ENCODE measurements at places on chromosomes 7 and 10.

GRCh38 chr10:14360961-14361360, 30.2 kb upstream of the FRMD4A start:
- no peak for DNase-seq

DNA sequence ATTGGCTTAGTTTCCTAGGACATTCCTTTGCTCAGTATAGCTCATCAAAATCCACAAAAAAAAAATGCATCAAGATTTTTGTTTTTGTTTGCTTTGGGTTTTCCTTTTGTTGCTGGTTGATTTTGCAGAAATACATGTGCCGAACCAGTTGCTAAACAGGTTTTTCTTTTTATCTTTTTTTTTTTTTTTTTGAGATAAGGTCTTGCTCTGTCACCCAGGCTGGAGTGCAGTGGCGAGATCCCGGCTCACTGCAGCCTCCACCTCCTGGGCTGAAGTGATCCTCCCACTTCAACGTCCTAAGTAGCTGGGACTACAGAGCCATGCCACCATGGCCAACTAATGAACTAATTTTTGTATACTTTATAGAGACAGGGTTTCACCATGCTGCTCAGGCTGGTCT, 8.3 kb downstream of the CSTF2T start:
- no peak for DNase-seq

DNA sequence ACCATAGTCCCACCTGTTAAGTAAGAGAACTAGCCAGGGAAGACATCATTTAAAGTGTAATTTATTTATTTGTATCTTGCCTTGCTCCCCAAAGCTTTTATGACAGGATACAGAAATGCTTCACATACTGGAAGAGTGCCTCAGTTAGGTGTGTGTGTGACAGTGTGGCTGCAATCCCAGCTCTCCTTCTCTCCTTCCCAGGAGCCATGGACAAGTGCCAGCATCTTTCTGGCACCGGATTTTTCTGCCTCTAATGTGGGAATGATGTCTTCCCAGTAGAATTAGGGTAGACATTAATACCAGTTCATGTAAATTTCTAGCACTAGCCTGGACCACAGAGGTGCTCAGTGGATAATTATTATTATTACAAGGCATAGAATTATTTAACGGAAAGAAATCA, 30.3 kb upstream of the ATXN7L1 start:
- no peak for DNase-seq

GRCh38 chr10:85061401-85061800, 733.0 kb downstream of the CCSER2 start:
- DNase-seq: no peak

- no peak for DNase-seq
These were observed 409.2 kb upstream of the DPP6 start for GRCh38 chr7:153642989-153643388.

GRCh38 chr10:53489335-53490182, 717.0 kb upstream of the MBL2 start:
- DNase-seq: no peak

GRCh38 chr10:46787321-46787615, 124.0 kb upstream of the PTPN20 start:
- no peak for DNase-seq

DNA sequence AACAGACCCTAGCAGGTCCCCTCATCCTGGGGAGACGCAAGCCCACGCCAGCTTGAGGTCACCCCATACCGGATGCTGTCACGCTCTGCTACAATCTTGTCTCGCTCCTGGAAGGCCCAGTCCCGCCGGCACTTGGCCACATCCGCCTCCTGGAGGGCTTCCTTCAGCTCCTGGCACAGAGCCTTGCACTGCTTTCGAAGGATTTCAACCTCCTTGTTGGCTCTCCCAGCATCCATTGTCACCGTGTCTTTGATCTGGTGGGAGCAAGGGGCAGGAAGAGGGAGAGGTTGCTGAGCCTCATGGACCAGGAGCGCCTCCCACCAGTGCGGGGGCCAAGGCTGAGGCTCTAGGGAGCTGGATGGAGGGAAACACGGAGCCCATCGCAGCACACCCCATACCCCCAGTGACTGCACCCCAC, 90.9 kb downstream of the DLG5 start:
- no peak for DNase-seq

Measured in activated T-cell treated with anti-CD3 and anti-CD28 coated beads for 24 hours (primary cell).